ENCODE measurements at places on chromosomes 7 and 10.
A peak's percentile ranks its signal among the peaks of the same experiment; 100 is the strongest.

DNA sequence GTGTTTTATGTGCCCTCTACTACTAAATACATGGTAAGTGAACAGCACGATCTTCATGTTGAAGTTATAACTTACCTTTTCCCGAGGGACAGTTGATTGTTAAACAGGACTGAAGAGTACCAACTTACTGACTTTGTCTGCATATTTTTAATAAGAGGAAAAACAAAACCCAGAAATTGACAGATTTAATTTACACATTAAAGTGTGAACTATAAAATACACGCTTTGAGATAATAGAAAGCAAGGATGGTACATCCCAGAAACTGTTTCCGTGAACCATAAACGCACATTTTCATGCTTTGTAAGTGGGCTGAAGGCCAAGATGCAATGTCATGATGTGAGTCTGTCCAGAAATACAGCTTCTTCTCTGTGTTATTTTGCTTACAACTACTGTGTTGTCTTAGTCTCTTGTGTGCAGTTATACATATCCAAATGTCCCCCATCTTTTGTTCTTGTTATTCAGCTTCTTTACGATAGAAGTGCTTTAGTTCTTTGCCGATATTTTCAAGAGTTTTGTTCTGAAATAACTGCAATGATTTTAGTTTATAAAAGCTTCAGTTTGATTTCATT, 190.1 kb downstream of the MLLT10 start:
- no peak for DNase-seq

DNA sequence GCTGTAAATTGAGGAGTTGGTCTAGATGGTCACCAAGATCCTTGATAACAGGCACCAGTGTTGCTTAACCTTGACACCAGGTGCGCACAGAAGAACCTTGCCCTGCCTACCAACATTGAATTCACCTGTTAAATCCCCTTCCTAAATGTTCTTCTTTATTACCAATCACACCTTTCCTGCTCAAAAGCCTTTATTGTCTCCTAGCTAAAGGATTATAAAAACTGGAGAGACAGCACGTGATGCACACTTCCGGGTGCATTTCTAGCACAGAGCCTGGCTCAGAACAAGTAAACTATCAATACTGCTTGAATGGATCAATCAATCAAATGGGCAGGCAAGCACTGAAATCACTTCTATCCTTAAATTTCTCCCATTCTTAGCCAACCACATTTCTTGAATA, 56.3 kb downstream of the SVIL start:
- no peak for DNase-seq

GRCh38 chr7:138980563-138981291, 462 bp downstream of the KIAA1549 start:
- no peak for DNase-seq

DNA sequence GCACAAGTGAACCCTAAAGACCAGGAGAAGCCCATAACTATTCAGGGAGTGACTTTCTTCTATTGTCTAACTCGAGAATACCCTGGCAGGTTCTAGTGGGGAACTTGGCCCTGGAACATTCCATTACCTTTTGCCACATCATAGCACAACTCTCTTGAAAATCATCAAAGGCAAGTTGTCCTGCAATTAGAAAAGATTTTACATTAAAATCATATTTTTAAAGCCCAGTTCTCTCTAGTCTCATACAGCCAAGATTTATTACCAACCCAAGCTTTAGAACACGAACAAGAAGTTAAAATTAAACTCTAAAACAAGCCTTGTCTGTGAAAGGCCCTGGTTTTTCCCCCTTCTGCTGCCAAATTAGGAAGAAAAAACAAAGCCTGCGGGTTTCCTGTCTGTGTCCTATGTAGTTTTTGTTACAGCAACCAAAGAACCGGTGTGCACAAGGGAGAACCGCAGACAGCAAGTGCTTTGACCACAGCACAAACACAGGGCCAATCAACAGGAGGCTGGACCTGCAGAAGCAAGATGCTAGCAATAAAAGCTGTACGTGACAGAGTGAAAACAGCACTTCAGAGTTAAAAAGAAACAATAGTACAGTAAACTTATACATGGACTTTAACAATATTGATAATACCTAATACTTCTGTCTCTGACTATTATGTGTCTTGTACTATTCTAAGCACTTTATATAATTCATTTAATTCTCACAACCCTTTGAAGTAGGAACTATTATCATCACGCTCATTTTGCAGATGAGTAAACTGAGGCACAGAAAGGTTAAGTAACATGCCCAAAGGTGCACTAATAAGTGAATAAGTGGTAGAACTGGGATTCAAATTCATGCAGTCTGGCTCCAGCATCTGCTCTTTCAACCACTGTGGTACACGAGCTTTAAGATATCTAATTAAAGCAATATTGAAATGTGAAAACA, 65.8 kb downstream of the STK17A start:
- DNase-seq = no peak

GRCh38 chr7:106110885-106111654, 1.0 kb downstream of the SYPL1 start:
- DNase-seq = no peak

- peak; percentile 16 for DNase-seq
Observed at GRCh38 chr10:129759214-129760002, 204.7 kb downstream of the EBF3 start.

GRCh38 chr10:86314616-86315548, 51.7 kb downstream of the GRID1 start:
- peak; percentile 13 for DNase-seq

GRCh38 chr10:96491303-96491702, 22.4 kb downstream of the TLL2 start:
- no peak for DNase-seq

- DNase-seq = no peak
Observed at GRCh38 chr10:69401416-69401815, 15.3 kb downstream of the TACR2 start.

- DNase-seq = peak; percentile 23
Observed at GRCh38 chr10:14571866-14572507, 202.7 kb downstream of the FAM107B start.

- DNase-seq = no peak
Observed at GRCh38 chr10:21398563-21399231, 126.8 kb downstream of the SKIDA1 start.

DNA sequence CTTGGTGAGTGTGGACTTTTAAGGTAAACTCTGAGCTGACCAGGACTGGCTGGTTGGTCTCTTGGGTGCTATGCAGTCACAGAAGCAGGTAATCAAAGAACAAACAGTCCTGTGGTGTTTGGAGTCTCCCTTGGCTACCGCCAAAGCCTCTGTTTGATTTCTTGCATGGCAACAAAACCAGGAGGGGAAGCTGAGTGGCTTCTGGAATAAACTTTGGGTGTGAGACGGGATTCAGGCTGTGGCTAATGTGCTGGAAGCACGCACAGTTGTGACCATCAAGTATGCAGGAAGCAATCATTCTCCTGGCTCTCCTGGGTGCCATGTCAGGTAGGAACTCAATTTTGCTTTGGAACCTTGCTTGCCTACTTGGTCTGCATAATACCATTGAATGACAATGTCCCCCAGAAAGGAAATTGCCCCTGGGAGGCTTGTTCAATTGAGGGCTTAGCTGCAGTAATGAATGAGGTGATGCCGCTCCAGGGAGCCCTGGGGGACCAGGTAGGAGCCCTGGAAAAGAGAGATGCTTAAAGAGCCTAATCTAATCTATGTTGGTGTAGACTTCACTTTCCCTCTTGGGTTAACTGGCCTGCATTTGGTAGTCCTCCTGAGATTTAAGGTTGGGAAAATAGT, at the start of gene CDHR3:
CDHR3 (plus strand) TSS at position 227 of the 630 bp plus-strand sequence; CDS start at position 282, 55 bp downstream.
- DNase-seq = peak; percentile 51

- DNase-seq = no peak
Observed at GRCh38 chr7:157177983-157178381, 39.3 kb downstream of the UBE3C start.

- no peak for DNase-seq
Observed at GRCh38 chr10:94546901-94547185, 1.3 kb downstream of the HELLS start.

DNA sequence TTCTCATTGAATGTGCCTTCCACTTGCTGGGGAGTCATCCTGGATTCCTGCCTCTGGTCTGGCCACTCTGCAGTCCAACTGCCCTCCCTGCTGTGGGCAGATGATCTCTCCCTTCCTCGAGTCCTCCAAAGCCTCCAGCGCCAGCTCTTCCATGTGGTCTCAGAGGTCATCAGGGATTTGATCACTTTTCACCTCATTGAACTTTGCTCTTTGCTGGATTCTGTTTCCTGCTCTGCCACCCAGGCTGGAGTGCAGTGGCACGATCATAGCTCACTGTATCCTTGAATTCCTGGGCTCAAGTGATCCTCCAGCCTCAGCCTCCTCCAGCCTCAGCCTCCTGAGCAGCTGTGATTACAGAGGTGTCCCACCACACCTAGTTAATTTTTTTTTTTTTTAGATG, 22.1 kb upstream of the TBXAS1 start:
- no peak for DNase-seq

- DNase-seq = peak; percentile 58
Observed at GRCh38 chr10:110311357-110311949, 6.7 kb upstream of the SMNDC1 start.

- DNase-seq = no peak
Observed at GRCh38 chr7:139630643-139631519, 107.4 kb downstream of the CLEC2L start.

- DNase-seq = no peak
Observed at GRCh38 chr10:114869520-114869892, 47.9 kb downstream of the FHIP2A start.

GRCh38 chr10:5533098-5533731, 8.5 kb downstream of the CALML3 start:
- no peak for DNase-seq

GRCh38 chr7:47432671-47433563, 149.0 kb downstream of the TNS3 start:
- DNase-seq = no peak

GRCh38 chr10:60714233-60714632, 64.0 kb upstream of the CDK1 start:
- no peak for DNase-seq

DNA sequence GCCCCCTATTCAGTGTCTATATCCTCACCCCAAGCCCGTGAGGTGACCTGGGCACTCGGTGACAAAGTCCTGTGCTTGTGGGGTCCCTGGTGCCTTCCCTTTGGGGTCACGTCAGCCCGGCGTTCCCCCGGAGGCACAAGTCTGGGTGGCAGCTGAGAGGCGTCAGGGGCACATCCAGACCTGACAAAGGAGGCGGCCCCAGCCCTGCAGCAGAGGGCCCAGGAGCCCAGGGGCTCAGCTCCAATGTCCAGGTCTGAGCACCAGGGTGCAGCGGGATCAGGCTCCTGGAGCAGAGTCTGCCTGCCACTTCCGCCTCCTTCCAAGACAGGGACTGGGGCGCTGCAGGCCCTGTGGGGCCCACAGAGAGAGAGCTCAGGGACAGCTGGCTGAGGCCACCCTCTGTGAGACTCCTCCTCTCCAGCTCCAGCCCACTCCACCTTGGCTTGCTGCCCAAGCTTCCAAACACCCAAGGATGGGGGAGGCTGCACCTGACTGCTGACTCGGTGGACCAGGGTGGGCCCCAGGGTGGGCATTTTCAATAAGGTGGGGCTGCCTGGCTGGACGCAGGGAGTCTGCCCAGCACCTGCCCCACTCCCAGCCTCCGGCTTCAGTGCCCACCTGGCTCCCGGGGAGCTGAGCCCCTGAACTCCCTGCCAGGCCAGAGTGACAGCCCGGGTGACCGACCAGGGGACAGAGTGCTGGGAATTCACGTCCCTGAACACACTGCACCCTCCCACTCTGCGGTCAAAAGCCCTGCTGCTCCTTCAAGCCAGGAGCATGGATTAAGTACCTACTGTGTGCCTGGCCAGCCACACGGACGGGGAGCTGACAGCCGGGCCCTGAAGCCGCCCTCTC, 1.0 kb upstream of the KNDC1 start:
- DNase-seq = peak; percentile 71

- no peak for DNase-seq
Observed at GRCh38 chr10:12961416-12962205, 39.9 kb downstream of the CCDC3 start.

- DNase-seq = no peak
Observed at GRCh38 chr7:79520543-79520942, 67.1 kb upstream of the MAGI2 start.

- DNase-seq = no peak
Observed at GRCh38 chr7:42350801-42351200, 113.8 kb upstream of the GLI3 start.

DNA sequence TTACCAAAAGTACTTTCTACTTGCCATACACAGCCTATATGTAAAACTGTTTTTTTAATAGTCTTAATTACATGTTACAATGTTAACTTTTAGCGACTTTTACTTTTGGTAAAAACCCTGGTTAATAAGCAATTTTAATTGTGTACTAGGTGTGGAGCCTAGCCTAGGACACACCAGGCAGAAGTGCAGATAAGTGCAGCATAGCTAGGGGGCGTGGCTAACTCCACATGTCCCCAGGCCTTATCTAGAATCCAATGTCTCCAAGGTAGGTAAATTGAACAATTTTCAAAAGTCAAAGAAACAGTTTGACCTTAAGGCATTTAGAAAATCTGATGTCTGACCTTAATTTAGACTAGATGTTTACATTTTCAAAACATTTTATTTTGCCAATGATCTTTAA, 858.7 kb downstream of the CCSER2 start:
- no peak for DNase-seq

GRCh38 chr10:87716348-87716670, 56.6 kb downstream of the PAPSS2 start:
- DNase-seq = no peak

- peak; percentile 86 for DNase-seq
Observed at GRCh38 chr10:100364735-100365391, 17.8 kb downstream of the SCD start.

GRCh38 chr7:19519443-19520021, 189.3 kb downstream of the POLR1F start:
- DNase-seq = no peak

GRCh38 chr10:23742368-23742767, 303.5 kb downstream of the OTUD1 start:
- DNase-seq = no peak

DNA sequence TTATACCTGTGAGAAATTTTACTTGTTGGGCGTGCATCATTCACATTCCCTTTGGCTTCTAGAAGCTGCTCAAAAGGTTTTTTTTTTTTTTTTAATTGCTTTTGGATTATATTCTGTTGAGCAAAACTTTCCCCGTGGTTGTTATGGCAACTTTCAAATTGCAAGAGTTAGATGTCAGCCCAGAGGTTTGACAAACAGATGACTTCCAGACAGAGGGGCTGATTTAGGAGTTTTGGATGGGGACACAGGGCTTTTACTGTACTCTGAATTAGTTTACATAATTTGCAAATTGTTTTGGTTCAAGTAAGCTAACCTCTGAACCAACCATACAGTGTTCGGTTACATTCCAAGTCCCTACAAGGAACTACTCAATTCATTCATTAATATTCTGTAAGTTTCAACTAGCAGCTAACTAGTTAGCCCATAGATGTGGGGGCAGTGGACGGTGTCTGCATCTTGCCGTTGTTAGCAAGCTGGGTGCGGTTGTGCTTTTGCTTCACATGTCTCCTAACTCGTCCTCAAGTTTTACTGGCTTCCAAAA, 66.4 kb upstream of the JAZF1 start:
- no peak for DNase-seq

DNA sequence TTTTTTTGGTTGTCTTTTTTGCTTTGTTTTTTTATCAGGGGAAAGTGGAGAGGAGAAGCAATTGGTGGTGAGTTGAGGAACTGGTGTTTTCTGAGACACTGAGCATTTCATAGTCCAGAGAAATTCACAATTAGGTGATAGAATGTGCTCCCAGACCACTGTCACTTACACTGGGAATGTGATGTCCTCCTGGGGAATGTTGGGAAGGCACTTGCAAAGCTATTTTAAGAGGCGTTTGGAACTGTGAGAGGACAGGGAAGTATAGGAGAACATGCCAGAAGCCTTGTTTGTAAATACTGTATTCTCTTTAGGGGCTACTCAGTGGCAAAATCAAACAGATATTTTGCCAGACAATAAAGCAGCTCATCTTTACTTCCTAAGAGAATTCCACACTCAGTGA, 16.0 kb downstream of the CHRM2 start:
- no peak for DNase-seq

- DNase-seq = no peak
Observed at GRCh38 chr7:139588632-139589031, 65.1 kb downstream of the CLEC2L start.
